ENCODE measurements at places on chromosomes 13 and 19. TPM values are rescaled to one million over a fixed set of nuclear protein-coding genes. Genes with fewer than 3 reads are reported as not detected.

The ZNF682 gene
- 3.5 TPM for total RNA-seq

DNA sequence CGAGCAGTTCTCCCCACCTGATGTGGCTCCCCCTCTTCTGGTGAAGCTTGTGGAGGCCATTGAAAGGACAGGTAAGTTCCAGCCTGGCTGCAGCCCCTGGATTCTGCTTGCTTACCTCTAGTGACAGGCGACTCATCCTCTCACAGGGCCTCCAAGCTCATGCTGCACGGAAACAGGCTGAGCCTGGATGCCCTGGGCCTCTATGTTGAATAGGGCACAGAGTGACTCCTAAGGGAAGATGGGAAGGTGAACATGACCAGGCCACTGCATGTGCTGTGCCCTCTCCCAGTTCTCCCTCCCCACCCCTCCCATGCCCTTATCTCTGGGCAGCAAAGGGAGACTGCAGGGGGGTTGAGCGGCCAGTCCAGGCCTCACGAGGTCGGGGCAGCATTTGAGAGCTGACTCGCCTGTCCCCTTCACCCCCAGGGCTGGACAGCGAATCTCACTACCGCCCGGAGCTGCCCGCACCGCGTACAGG lies 7.6 kb downstream of the PIK3R2 start:
- DNase-seq: no peak

The C5AR2 gene
- total RNA-seq: not detected

DNA sequence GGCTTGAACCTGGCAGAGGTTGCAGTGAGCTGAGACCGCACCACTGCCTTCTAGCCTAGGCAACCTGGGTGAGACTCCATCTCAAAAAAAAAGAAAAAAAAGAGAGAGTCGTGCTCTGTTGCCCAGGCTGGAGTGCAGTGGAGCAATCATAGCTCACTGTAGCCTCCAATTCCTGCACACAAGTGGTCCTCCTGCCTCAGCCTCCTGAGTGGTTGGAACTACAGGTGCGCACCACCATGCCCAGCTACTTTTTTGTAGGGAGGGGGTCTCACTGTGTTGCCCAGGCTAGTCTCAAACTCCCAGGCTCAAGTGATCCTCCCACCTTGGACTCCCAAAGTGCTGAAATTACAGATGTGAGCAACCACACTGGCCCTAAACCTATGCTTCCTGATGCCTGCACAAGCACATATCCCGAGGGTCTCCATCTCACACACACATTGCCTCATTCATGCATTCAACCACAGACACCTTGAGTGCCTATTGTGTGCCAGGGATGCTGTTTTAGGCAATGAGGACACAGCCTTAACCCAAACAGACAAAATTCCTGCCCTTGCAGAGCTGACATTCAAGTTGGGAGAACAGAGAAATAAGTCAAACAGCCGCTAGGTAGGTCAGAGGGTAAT lies 2.2 kb downstream of the ANGPTL6 start:
- no peak for DNase-seq

DNA sequence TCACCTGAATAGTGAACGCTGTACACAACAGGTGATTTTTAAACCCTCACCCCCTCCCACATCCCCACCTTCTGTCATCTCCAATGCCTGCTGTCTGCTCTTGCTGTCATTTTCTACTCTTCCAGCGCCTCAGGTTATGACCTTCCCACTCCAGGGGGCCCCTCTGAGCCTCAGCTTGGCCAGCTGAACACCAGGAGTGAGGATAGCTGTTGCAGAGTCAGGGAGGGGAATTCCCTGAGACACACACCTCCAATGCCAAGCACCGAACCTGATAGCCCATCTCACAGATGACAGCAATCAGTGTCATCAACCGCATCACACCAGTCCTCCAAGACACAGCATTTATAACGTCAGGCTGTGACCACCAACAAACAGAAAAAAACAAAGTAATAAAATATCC lies 193.5 kb downstream of the ZNF536 start:
- DNase-seq: no peak

The PGLYRP2 gene
- total RNA-seq: not detected

DNA sequence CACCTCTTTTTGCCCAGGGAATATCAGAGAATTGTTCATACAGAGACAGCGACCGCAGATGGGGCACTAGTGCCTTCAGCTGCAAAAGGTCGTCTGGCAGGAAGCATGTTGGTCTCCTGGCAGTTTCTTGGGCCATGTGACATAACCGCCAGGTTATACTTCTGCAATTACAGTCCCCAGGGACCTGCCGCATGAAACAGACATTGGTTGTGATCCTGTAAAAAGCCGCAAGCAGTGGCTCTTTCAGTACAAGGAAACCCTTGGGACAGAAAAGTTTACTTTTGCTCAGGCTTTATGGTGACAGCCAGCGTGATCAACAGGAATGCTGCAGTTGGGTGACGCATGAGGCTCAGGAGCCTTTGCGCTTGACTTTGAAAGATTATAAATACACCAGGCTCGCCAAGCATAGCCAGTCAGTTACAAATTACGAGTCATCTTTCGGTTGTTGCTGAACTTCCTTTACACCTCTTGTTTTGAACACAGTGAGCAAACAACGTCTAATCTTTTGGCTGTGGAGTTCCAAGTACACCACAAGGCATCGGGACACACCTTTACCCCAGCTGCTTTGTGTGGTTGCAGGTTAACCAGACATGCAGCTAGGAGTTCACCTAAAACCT lies 50.5 kb upstream of the UBE2L5 start:
- DNase-seq: peak; percentile 20

DNA sequence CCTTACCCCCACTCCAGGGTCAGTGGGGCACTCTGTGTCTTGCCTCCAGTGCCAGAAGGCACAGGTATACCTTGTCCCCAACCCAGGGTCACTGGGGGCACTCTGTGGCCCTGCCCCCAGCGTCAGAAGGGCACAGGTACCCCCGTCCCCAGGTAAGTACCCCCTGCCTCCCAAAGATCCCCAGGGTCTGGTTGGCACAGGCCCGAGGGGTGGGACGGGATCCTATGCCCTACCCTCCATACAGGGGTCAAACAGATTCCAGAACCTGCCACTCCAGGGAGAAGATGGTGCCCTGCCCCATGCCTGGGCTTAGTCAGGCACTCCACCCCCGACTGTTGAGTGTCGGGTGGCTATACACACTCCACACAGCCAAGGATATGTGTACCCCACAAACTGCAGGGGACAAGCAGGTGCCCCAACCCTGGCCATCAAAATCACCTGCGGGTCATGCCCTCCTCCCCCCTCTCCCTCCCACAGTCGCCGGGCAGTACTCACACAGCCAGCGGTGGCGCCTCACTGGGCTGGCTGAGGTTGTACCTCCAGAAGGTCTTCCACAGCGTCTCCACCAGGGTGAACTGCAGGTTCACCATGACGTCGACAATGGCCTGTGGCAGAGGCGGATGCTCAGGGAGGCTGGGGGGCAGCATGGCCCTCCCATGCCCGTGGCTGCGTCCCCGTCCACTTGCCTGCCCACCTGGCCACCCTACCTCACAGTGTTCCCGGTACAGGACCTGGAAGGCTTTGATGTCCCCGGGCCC lies 13.8 kb downstream of the DCAF15 start:
- no peak for DNase-seq

GRCh38 chr13:47598340-47598911 lies 402.6 kb downstream of the SUCLA2 start:
- DNase-seq: no peak

DNA sequence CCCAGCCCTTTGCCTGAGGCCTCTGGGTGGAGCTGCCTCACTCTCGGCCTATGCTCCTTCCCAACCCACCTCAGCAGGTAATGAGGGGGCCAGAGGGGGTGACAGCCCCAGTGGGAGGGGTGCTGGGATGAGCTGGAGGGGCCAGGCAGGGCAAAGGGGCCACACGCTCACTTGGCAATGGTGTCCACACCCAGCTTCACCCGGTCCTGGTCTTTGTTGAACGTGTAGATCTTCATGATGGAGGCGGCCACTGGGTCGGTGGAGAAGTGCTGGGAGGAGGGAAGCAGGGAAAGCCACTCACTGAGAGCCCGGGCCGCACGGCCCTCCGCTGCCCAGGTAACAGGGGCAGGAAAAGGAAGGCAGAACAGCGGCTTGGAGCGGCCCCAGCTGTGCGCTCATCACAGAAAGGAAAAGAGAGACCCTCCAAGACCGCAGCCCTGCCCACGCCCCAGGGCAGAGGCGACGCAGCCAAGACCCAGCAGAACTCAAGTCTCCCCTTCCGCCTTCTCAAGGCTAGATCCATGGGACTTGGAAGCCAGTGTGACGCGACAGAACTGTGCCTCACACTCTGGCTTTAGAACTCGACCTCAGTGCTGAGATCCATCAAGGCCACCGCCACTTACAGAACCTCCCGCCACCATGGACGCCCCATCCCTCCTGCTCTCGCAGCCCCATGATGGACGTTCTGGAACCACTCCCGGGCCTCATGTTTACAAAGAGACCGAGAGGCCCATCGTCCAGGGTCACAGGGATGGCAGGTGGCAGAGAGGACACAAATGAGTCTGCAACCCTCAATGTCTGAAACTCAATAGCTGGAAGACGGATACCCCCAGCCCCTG lies 9.2 kb downstream of the UBXN6 start:
- no peak for DNase-seq

DNA sequence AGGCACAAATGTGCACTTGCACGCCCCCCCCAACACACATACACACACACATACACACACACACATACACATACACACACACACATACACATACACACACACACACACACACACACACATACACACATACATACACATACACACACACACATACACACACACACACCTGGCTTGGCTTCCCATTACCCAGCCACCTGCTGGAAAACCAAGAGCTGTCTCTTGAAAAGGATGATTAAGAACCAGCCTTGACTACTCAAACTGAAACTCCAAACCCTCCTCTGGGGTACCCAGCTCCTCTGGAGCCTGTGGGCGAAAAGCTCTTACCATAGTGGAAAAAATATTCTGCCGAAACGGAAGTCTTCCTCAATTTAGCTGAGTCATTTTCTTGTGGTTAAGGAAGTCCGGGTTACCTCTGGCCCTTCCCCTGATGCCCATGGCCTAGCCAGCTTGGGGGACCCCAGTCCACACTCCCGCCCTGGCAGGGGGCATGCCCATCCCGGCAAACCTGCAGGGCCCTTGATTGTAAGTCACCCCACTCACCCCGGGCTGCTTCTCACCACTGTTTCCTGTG lies 21.9 kb downstream of the CEBPA start:
- no peak for DNase-seq

DNA sequence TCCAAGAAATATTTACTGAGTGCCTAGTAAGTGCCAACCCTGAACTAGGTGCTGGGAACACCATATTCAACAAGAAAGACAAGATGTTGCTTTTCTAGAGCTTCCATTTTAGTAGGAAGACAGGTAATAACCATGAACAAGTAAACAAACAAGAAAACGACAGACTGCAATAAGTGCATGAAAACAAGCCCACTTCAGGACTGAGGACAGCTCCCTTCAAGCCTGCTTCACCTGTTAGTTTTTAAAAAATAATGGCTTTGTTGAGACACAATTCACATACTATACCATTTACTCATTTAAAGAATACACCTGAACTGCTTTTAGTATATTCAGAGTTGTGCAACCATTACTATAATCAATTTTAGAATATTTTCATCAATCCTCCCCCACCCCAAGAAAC lies 30.4 kb downstream of the CYP4F22 start:
- peak; percentile 6 for DNase-seq

- DNase-seq: no peak
Measured at GRCh38 chr19:45542234-45542668, 35.0 kb downstream of the VASP start.

The ZNF568 gene
- total RNA-seq: 4.9 TPM

DNA sequence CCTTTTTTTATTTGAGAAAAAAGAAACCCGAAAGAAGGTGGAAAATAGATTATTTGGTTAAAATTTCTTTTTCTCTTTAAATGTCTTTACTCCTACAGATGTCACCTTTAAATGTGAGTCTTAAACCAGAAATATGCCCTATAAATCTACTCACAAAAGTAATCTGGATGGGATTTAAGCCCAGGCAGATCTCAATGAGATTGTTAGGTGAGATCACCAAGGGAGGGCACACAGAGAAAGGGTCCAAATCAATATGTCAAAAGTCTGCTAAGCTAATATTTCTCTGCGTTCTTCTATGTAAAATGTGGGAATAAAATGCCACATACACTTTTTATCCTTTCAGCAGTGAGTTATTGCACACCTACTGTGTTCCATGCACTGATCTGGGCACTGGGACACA lies 32.9 kb downstream of the WASF3 start:
- no peak for DNase-seq

DNA sequence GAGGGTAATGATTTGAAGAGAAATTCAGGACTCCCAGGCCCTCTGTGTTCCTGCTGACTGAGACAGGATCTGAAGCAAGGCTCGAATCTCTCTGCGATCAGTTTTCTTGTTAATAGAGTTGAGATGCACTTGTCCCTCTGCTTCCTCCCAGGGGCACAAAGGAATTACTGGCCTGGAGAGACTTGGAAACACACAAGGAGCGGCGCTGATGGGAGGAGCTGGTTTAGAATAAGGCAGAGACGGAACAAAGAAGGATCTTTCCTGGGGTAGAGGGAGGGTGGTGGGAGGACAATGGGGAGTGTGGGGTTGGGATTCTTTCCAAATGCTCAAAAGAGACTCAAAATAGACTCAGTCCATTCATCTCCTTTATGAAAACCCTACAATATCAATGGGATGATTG lies 719.1 kb downstream of the UQCRFS1 start:
- no peak for DNase-seq

The FCGBP gene
- 5.3 TPM for total RNA-seq

The KLK6 gene
- 350 TPM for total RNA-seq

- DNase-seq: no peak
Measured at GRCh38 chr19:55398200-55398925, 9.2 kb downstream of the UBE2S start.

GRCh38 chr19:29583196-29583999 lies 22.7 kb upstream of the POP4 start:
- DNase-seq: no peak

The ZNF90 gene
- total RNA-seq: 6.2 TPM

The DAND5 gene
- 0.47 TPM for total RNA-seq

DNA sequence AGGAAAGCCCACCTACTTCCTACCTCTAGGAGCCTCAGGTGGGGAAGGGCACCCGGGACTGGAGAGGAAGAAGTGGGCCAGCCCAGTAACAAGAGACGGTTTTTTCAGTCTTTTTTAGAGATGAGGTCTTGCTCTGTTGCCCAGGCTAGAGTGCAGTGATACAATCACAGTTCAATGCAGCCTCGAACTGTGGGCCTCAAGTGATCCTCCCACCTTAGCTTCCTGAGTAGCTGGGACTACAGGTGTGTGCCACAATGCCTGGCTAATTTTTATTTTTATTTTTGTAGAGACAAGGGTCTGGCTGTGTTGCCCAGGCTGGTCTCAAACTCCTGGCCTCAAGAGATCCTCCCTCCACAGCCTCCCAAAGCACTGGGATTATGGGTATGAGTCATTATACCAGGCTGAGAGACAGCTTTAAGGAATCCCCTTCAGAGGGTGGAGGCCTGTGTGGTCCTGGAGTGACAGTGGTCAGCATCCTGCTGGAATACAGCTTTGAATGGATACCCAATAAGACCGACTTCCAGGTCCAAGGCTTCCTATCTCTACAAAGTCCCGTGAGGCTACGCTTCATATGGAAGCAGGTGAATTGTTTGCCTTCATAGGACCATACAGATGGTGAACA lies 63.0 kb downstream of the SLC15A1 start:
- no peak for DNase-seq

- DNase-seq: no peak
Measured at GRCh38 chr19:10891405-10892086, 20.2 kb downstream of the CARM1 start.

The ZNF613 gene
- total RNA-seq: 9.3 TPM

- no peak for DNase-seq
Measured at GRCh38 chr13:99122171-99122570, 78.5 kb upstream of the UBAC2 start.

- DNase-seq: no peak
Measured at GRCh38 chr19:47239152-47239551, 8.2 kb upstream of the BBC3 start.

GRCh38 chr19:28949535-28949934 lies 263.4 kb downstream of the UQCRFS1 start:
- DNase-seq: no peak

All from Calu3 (cell line).